ENCODE measurements at places on chromosomes 16 and 17.

DNA sequence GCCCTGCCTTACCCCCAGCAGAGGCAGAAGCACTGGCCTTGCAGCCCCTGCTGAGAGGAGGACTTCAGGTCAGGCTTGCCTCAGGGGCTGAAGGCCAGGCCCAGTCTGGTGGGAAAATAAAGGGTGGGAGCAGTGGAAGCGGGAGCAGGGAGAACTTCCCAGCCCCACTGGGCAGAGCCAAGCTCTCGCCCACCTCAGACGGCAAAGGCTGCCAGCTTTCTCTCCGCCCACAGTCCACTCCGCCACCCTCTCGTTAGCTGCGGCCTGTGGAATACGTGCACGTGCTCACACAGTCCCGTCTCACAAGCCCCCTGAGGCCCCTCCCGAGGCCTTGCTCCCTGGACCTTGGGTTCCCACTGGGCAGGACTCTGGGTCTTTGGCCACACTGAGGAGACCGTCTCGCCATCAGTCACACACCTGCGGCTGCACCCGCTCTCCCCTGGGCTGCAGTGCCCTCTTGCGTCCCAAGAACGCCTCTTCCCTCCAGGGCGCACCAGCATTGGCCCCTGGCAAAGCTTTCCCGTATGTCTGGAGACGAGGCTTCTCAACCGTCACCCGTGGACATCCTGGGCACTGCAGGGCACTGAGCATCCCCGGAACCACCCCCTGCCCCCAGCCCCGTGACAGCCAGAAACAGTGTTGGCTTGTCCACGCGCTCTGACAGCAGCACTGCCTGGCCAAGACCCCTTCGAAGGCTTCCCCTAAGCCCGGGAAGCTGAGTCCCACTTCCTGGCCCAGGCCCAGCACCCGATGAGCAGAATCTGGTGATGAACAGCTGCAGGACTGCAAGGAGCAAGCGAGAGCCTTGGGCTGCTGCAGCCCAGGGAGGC is 8.3 kb downstream of the MRPL28 start:
- DNase-seq = peak; percentile 57

DNA sequence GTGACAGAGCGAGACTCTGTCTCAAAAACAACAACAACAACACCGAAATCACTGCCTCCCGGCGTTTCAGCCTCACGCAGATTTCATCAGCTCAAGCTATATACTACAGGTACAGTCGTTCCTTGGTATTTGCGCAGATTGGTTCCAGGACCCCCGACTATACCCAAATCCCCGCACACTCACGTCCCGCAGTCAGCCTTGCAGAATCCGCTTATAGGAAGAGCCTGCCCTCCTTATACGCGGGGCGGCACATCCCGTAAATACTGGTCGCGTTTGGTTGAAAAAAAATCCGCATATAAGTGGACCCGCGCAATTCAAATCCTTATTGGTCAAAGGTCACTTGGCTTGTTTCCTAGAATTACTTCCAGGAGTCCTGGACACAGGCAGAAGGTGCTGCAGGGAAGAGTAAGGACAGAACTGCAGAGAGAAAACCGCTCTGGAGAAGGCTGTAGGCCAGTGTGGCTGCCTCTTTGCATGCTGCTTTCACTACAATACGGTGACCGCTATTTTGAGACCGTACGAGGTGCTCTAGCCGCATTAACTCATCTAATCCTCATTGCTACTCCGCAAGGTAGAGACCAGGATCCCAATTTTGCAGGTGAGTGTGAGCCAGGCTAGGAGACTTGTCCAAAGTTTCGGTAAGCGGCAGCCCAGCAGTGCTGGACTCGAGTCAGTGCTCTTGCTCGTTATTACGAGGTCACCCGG is 718 bp downstream of the NDUFAB1 start:
- no peak for DNase-seq

GRCh38 chr17:61161615-61162134 is 238.0 kb upstream of the TBX2 start:
- DNase-seq = no peak

DNA sequence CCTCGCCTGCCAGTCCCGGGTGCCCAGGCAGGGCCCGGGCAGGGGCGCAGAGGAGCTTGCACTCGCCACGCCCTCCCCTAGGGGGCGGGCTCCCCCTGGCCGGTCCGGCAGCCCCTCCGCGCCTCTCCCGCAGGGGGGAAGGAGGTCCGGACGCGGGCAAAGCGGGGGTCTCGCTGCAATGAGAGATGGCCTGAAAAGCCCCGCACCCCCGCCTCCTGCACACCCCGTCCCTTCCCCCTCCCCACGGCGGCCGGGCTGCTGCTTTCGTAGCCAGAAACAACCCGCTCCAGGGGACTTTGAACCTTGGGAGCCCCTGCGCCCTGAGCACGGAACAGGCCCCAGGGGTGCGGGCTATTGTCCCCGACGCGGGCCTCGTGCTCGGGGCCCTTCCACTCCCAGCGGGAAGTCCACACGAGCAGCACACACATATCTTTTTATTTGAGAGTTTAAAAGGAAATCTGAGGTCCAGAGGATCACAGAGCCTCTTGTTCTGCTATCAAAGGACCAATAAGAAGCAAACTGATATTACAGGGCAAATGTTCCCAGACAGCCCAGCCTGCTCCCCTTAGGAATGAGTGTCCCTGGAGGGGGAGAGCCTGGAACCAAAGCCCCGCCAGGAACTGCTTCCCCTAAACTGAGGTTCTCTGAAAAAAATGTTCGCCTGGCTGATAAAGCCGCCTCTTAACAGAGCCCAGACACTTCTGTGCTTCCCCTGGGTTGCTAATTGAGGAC is 5.8 kb upstream of the CBX4 start:
- peak; percentile 84 for DNase-seq

GRCh38 chr16:87648236-87648635 is 45.9 kb downstream of the JPH3 start:
- DNase-seq = no peak

- peak; percentile 18 for DNase-seq
Measured at GRCh38 chr16:4606354-4606753, 8.3 kb downstream of the UBALD1 start.

DNA sequence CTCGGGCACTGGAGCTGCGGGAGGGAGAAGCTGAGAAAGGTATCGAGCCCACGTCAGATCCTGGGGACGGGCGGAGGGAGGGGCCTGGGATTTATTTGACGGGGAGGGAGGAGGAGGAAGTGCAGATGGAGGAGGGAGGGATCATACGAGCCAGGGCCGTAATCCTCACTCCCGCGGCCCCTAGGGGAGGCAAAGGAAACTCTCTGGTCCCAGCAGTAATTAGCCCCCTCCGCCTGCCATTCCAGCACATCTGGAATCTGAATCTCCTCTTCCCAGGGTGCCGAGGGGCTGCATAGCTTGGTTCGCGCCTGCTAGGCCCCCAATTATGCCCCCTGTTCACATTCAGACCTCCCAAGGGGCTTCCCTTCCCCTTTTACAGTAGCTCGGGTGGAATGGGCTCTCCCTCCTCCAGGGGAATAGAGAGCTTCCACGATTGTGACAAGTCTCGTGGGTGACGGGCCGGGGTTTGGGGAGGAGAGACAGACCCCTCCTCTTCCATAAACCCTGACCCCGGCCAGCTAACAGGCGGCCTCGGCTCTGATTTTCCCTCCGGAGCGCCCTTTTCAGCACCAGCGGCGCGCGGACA is at the start of gene SEZ6L2:
Gene SEZ6L2, minus strand, starts transcription at position 35 of the 586 bp plus-strand sequence. CDS start 531 bp downstream, outside the sequence.
- peak; percentile 76 for DNase-seq

- no peak for DNase-seq
Measured at GRCh38 chr17:82215972-82216300, 3.3 kb upstream of the CCDC57 start.

GRCh38 chr17:44324571-44325275 is at the start of gene SLC25A39:
TSS of gene SLC25A39 (minus strand) at chr17:44324823. CDS start at chr17:44323562, 1,261 bp downstream.
- peak; percentile 93 for DNase-seq

GRCh38 chr17:50765454-50766221 is 1.7 kb downstream of the ANKRD40CL start:
- no peak for DNase-seq

DNA sequence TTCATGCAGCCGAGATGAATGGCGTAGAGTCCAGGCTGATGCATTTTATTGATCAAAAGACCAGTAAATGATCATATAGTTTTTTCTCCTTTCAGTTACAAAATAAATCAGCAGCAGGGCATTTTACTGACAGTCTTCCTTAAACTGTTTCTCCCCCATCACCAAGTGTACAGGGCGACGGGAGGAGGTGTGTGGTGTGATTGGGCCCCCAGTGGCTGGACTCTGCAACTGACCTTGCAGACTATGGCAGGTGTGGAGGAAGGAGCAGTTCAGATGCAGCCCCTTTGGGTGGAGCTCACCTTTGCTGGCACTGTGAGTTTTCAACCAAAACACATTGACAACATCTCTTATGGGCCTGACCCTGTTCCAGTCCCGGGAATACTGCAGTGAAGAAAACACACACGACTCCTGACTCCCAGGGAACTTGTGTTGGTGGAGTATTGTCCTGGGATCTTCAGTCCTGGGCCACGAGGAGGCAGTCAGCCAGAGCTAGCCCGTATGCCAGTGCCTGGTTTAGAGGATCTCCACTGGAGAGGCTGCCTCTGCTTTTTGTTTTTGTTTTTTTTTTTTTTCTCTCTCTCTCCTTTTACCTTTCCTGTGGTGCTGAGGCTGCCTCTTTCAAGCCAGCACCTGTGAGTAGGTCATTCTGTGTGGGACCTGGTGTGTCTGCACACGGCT is 29.8 kb downstream of the KIAA0513 start:
- peak; percentile 75 for DNase-seq

DNA sequence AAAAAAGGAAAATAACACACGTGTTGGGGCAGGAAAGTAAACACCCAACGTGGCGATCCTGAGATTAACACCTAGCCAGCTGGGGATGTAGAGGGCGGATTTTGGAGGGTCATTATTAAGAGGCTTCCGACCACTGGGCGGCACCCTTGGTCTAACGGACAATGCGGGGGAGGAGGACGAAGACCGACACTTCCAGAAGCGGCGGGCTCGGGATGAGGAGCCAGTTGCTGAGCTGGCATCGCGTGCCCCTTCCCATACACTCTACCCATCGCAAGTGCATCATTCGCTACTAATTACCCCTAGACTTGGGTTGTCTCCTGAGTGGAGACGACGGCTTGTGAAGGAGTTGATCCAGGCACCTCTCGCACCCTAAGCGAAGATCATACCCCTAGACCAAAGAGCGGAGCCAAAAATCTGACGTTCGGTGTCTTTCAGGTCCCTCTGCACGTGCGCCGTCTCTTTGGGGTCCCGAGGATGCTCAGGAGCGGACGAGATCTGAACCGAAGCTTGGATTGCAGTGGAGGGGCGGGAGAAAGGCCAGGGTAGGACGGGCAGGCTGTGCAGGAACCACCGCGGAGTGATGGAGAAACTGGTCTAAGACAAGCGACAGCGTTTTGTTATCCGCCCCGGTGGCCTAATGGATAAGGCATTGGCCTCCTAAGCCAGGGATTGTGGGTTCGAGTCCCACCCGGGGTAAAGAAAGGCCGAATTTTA is 17.6 kb downstream of the ZNF213 start:
- peak; percentile 77 for DNase-seq

- DNase-seq = no peak
Measured at GRCh38 chr16:69013991-69014390, 91.5 kb upstream of the HAS3 start.

GRCh38 chr17:79814127-79814973 is 17.5 kb upstream of the CBX8 start:
- DNase-seq = no peak

DNA sequence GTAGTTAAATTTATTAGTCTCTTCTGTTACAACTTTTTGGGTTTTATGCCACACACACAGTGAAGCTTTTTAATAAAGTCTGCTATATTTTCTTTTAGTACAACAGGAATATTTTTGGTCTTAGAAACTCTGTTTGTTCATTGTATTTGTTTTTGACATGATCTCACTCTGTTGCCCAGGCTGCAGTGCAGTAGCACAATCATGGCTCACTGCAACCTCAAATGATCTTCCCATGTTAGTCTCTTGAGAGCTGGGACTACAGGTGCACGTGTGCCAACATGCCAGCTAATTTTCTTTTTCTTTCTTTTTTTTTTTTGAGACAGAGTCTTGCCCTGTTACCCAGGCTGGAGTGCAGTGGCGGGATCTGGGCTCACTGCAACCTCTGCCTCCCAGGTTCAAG is 27.1 kb downstream of the PPM1D start:
- no peak for DNase-seq

GRCh38 chr17:42081516-42082129 is 16.6 kb downstream of the ZNF385C start:
- no peak for DNase-seq

DNA sequence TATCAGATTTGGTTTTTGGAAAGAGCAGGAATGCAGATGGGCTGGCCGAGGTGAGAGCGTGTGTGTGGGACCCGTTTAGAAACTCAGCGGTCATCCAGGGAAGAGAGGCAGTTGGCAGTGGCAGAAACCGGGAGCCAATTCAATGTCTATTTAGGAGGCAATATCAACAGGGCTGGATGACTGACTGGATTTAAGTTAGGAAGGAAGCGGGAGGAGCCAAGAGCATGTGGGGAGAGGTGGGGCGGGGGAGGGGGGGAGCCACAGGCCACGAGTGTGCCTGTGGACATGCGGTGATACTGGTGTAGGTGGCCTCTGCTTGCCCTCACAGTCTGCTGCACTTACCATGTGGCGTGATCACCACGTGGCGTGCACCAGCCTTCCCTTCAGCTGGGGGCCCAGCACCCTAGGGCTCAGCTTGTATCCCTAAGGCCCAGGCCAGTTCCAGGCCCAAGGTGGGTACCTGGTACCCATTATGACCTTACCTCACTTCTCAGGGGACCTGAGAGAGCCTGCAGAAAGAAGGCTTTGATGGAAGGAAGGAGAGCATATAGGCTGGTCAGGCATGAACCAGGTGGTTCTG is 10.8 kb upstream of the TPPP3 start:
- peak; percentile 38 for DNase-seq
